ENCODE measurements at places on chromosomes 7 and 10. TPM values are rescaled to one million over a fixed set of nuclear protein-coding genes. Genes with fewer than 3 reads are reported as not detected.

- H3K36me3 ChIP-seq = no peaks in the 10 kb centered on the region
- H3K27ac ChIP-seq = no peak overlapping the region
- H3K4me1 ChIP-seq = no peaks in the 10 kb centered on the region
- H3K4me3 ChIP-seq = no peak overlapping the region
Measured at GRCh38 chr10:16274911-16275310, 161.9 kb upstream of the PTER start.

DNA sequence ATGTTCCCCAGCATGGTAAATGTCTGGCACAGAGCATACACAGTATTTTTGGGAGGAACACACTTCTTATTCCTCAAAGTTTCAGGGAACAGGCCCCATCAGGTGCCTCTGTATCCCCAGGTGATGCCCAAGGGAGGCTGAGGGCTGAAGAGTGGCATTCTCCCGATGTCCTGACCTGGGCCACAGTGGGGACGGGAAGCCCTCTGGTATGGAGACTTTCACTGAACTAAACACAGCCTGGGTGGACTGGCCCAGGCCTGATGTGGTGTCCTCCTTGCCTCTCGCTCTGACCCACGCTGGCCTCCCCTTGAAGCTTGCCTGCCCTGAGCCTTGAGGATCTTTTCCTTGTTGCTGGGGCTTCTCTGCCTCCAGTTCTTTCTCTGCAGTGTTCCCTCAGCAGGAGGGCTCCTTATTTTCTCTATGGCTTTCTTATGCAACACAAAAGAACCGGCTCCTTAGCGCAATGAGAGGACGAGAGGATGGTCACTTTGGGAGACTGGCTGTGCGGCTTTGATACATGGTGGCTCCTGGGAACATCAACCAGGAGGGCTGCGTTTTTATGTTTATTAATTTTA lies 157.5 kb upstream of the TNS3 start:
- H3K36me3 ChIP-seq = no peaks in the 10 kb centered on the region
- no peaks in the 10 kb centered on the region for H3K4me1 ChIP-seq
- peaks cover 8% of the 10 kb centered on the region for H3K27me3 ChIP-seq
- no peak for DNase-seq

- H3K27ac ChIP-seq = no peak overlapping the region
- H3K36me3 ChIP-seq = no peaks in the 10 kb centered on the region
- H3K4me3 ChIP-seq = no peak overlapping the region
- no peaks in the 10 kb centered on the region for H3K4me1 ChIP-seq
- H3K27me3 ChIP-seq = no peaks in the 10 kb centered on the region
Measured at GRCh38 chr7:38563741-38564140, 67.4 kb downstream of the AMPH start.

DNA sequence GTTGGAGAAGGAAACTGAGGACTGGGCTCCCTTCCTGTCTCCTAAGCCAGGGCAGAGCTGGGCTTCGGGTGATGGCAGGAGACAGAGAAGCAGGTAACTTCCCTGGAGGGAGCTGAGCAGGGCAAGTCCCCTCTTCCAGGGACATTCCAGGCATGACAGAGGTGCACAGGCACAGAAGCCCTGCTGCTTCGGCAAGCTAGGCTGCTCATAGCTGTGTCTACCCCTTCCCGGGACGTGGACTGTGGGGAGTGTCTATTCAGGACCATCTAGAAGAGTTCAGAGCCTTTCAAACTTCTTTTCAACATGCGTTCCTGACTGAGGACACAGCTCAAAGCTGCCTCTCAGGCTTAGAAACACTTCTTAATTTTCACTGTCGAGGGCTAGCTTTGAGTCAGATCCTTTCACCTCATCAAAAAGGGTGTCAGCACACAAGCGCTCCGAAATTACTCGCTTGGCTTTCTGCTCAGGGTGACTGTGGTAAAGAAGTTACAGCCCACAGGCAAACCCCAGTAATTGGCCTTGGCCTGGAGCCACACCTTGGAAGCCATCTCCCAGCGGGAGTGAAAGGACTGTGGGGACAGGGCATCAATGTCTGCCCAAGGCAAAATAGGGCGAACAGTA lies 63.7 kb upstream of the STEAP1B start:
- H3K36me3 ChIP-seq = no peaks in the 10 kb centered on the region
- H3K4me1 ChIP-seq = peaks cover 15% of the 10 kb centered on the region
- peak; percentile 33 for DNase-seq
- H3K27me3 ChIP-seq = no peaks in the 10 kb centered on the region
- H3K4me3 ChIP-seq = peak overlapping the region; percentile 27

DNA sequence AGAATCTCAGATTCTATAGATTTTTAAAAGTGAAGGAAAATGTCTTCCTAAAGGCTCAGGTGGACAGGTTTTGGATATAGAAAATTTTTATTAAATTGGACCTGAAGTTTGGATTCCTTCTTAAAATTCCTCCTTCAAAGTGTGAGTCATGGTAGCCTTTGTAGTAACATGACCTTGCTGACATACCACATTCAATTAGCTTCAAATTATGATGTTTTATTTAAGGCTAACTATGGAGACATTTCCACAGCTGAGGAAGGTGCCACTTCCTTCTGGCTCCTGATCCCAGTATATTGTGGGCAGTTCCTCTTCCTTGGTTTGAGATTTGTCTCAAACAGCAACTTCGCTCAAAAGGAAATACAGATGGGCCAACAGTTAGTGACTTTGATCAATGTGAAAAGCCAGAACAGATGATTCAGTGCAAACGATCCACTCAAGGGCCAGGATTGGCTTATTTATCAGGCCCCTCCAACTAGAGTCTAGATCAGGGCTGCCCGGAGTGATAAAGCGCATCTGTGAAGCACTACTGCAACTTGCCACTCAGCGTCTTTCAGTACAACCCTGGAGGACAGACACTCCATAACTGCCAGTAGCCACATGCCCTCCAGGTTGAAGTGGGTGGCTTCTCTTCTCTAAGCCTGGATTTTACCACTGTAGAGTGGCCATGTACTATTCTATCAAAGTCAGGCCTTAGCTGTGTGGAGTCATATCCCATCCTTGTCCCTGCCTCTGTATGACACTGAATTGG lies 573.5 kb downstream of the KIF20B start:
- no peaks in the 10 kb centered on the region for H3K27me3 ChIP-seq
- no peaks in the 10 kb centered on the region for H3K36me3 ChIP-seq
- no peak overlapping the region for H3K27ac ChIP-seq
- DNase-seq = no peak
- no peaks in the 10 kb centered on the region for H3K4me1 ChIP-seq

DNA sequence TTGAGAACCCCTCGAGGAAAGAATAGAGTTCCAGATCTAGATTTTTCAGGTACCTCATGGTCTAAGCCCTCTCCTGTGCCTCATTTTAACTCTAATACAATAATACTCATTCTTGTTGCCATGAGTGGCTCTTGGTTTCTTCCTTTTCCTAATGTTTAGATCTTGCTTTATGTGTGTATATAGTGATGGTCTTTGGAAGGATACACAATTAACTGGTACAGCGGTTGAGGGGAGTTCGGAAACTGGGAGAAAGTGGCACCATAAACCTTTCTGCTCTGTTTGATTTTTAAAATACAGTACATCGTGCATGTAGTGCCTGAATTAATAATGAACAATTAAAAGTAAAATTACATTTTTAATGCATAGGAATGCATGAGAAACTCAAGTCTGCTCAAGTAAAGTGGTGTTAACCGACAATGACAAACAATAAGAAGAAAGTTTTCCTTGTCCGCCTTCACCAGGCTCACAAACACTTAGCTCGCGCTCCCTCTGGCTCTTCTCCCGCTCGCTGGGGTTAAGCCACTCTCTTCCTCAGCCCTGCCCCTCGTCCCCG lies 386 bp upstream of the EIF4EBP2 start:
- H3K27ac ChIP-seq = peak overlapping the region; percentile 84
- no peak for DNase-seq
- H3K4me1 ChIP-seq = peaks cover 31% of the 10 kb centered on the region
- H3K27me3 ChIP-seq = no peaks in the 10 kb centered on the region

DNA sequence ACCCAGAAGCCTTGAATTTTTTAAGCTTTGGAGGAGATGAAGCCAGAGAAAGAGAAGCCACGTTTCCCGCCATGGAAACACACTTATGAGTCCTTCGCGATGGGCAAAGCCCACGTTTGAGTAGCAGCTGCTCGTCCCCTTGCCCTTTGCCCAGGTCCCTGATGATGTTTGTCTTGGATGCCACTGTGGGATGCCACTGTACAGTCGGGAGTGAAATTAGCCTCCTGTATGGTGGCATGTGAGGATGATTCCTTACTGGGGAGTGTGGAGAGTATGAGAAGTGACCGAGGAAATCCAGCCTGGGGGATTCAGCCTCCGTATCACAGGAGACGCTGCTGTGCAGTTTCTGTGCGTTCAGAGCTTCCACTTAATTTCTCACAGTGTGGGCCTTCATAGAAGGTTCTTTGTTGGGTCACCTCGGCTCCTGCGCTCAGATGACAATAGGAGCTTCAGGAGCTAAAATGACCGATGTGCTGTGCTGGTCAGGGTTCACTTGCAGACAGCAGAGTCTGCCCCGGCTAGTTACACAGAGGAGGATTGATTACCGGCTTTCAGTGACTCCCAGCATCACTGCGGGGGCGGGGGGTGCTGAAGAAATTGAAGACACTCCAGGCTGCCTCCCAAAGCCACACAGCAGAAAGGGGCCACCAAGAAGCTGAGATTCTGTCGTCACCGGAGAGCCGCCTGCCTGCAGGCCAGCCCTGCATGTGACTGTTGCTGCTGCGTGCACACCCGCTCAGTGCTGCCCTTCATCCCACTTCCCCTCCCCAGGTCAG lies 122.1 kb upstream of the SFMBT2 start:
- H3K4me1 ChIP-seq = no peaks in the 10 kb centered on the region
- H3K27ac ChIP-seq = no peak overlapping the region
- no peaks in the 10 kb centered on the region for H3K36me3 ChIP-seq
- DNase-seq = no peak
- no peak overlapping the region for H3K4me3 ChIP-seq

DNA sequence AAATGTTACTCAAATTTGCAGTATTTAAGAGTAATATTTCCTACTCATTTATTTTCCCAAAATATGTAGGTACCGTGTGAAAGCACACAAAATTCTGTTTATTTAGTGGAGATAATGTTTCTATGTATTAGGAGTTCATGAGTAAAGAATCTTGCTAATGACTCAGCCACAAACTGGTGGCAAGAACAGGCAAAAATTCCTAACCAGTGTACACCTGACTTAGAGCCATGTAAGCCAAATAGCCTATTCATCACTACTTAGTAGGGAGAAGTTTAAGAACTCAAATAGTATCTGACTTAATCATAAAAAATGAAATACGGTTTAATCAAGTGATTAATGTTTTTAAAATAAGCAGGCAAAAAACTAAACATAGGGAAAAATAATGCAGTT lies 169.0 kb downstream of the SRPK2 start:
- H3K36me3 ChIP-seq = no peaks in the 10 kb centered on the region
- H3K4me1 ChIP-seq = peaks cover 10% of the 10 kb centered on the region
- H3K27me3 ChIP-seq = no peaks in the 10 kb centered on the region
- DNase-seq = no peak
- no peak overlapping the region for H3K4me3 ChIP-seq

GRCh38 chr10:47458466-47459154 lies 25.3 kb downstream of the ANXA8 start:
- H3K36me3 ChIP-seq = no peaks in the 10 kb centered on the region
- H3K27me3 ChIP-seq = peaks cover 23% of the 10 kb centered on the region
- peak; percentile 2 for DNase-seq
- no peak overlapping the region for H3K4me3 ChIP-seq
- H3K4me1 ChIP-seq = peaks cover 5% of the 10 kb centered on the region

- no peaks in the 10 kb centered on the region for H3K27me3 ChIP-seq
- no peaks in the 10 kb centered on the region for H3K36me3 ChIP-seq
- no peak overlapping the region for H3K27ac ChIP-seq
- H3K4me3 ChIP-seq = no peak overlapping the region
- no peaks in the 10 kb centered on the region for H3K4me1 ChIP-seq
Measured at GRCh38 chr10:23478570-23478969, 39.7 kb downstream of the OTUD1 start.

DNA sequence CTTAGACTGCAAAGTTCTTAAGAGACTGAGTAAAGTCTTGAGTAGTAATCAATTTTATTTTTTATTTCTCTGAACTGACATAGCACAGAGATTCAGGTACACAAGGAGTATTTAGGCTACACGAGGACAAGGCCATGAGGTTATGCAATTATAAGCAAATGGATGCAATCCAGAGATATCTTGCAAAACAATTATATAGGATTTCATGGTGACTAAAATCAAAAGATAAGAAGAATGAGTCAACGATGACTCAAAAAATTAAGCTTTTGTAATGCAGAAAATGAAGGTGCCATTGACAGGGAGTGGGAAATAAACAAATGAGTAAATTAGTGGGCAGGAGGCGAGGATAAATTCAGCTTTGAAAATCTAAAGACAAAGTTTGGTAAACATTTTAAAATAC lies 66.7 kb upstream of the MYO3A start:
- no peaks in the 10 kb centered on the region for H3K4me1 ChIP-seq
- H3K4me3 ChIP-seq = no peak overlapping the region
- no peak overlapping the region for H3K27ac ChIP-seq
- H3K27me3 ChIP-seq = no peaks in the 10 kb centered on the region
- DNase-seq = no peak
- H3K36me3 ChIP-seq = no peaks in the 10 kb centered on the region

DNA sequence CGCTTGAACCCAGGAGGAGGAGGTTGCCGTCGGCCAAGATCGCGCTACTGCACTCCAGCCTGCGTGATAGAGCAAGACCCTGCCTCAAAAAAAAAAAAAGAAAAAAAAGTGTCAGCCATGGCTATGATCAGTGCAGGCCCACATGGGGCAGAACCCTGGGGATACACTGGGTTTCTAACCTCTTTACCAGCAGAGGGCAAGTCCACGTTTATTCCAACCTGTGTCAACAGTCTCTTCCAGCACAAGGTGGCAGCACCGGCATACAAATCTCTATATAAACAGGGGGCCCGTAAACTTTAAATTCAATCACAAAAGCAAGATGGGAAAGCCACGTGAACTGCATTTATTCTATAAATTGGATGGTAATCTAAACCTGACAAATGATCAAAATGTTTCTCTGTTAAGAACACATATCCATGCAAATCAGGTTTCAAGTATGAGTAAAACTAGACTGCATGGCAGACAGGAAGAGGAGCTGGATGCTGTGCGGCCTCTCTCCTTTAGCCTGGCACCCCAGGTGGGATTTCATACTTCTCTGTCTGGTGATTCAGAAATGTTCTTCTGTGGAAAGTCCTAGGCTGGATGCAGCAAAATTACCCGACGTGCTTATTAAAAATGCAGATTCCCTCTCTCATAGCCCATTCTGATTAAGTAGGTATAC lies 60.0 kb upstream of the STEAP1B start:
- H3K4me1 ChIP-seq = peaks cover 15% of the 10 kb centered on the region
- H3K4me3 ChIP-seq = no peak overlapping the region
- DNase-seq = peak; percentile 75
- no peaks in the 10 kb centered on the region for H3K27me3 ChIP-seq
- no peaks in the 10 kb centered on the region for H3K36me3 ChIP-seq
- H3K27ac ChIP-seq = no peak overlapping the region

- no peaks in the 10 kb centered on the region for H3K4me1 ChIP-seq
- no peak overlapping the region for H3K27ac ChIP-seq
- H3K36me3 ChIP-seq = no peaks in the 10 kb centered on the region
Measured at GRCh38 chr10:30691639-30692015, 62.1 kb upstream of the LYZL2 start.

GRCh38 chr10:86668297-86669165 lies at the start of gene LDB3:
Gene LDB3, plus strand, starts transcription at chr10:86668511. Its CDS starts 181 bp downstream, at chr10:86668692.
- no peak within 1 kb of the TSS for H3K27ac ChIP-seq
- H3K27me3 ChIP-seq = peaks cover 52% of the 10 kb centered on the region
- no peak for DNase-seq
- H3K36me3 ChIP-seq = no peaks in the 10 kb centered on the region
- H3K4me1 ChIP-seq = 0 out of 3 replicates have a peak, but pooled peaks cover 3% of the 10 kb centered on the region

The UCN3 gene
- not detected for polyA plus RNA-seq

The TMEM270 gene
- polyA plus RNA-seq = not detected

The SLC26A5 gene
- not detected for polyA plus RNA-seq

The SPDYE5 gene
- not detected for polyA plus RNA-seq

The AKAP9 gene
- 28.2 TPM for polyA plus RNA-seq

The GJD4 gene
- not detected for polyA plus RNA-seq

The BLOC1S2 gene
- polyA plus RNA-seq = 40.0 TPM

The EEF1AKMT2 gene
- polyA plus RNA-seq = 22.1 TPM

The SCART1 gene
- polyA plus RNA-seq = 4.9 TPM

The MYH16 gene
- polyA plus RNA-seq = 0.09 TPM

The MMD2 gene
- polyA plus RNA-seq = not detected

The TBC1D12 gene
- 2.1 TPM for polyA plus RNA-seq

Measured in K562 (cell line).